ENCODE measurements at places on chromosomes 4 and X. TPM values are rescaled to one million over a fixed set of nuclear protein-coding genes. Genes with fewer than 3 reads are reported as not detected.
A peak's percentile ranks its signal among the peaks of the same experiment; 100 is the strongest.

- peak; percentile 91 for DNase-seq
Measured at GRCh38 chr4:105990933-105991332, 95.7 kb downstream of the NPNT start.

GRCh38 chrX:145484740-145485139 lies 237.4 kb downstream of the SPANXN1 start:
- no peak for DNase-seq

The PCDH7 gene
- 0.93 TPM for total RNA-seq

GRCh38 chrX:130216320-130216719 lies 44.6 kb downstream of the RAB33A start:
- DNase-seq: no peak

GRCh38 chr4:100420571-100420970 lies 97.3 kb downstream of the EMCN start:
- no peak for DNase-seq

DNA sequence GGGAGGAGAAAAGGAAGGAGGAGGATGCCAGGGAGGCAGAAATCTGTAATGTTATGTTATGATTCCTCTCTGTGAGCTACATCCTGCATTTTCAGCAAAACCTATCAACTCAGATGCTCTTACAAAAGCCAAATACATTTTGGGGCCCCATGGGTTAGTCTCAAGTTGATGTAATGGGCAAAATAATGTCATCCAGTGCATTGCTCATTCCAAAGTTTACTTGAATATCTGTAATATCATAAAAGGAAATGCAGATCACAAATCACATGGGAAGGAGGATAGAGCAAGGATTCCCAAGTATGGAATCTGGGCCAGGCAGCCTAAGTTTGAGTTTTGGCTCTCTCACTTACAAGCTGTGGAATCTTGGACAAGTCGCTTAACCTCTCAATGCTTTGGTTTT lies 74.9 kb upstream of the SOD3 start:
- no peak for DNase-seq

DNA sequence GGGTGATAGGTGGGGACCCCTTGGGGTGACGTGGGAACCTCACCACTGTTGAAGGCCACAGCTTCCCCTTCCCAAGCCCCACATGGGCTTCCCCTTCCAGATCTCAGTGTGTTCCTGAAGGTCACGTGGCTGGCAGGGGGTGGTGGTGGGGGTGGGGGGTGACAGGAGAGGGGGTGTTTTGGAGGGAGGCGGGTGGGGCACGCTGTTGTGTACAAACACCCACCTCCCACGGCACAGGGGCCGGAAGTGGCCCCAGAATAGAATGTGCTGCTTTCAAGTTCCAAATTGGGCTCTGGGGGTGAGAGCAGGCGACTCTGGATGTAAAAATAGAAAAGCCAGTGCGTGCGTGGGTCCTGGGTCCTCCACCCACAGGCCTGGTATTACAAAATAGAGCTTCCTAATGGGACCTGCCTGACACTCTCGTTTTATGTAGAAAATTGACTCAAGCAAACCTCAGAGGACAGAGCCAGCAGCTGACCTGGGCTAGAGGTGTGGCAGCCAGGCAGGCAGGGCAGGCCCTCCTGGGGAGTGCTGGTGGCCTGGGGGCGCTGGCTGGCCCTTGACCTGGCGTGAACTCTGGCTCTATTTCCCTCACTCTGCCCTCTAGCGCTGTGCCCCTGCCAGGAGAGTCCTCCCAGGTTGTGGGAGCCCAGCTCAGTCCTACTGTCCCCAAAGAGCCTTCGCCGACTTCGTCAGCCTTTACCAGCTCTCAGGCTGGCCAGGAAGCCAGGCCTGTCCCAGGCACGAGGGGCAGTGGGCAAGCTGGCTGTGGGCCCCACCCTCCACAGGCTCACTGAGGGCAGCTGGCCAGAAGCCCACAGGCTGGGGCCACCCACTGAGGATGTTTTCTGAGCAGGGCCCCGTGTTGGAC lies 5.4 kb upstream of the SH3BP2 start:
- peak; percentile 78 for DNase-seq

The PDCL2 gene
- total RNA-seq: not detected

GRCh38 chr4:91754716-91755115 lies 549.0 kb upstream of the GRID2 start:
- DNase-seq: no peak

DNA sequence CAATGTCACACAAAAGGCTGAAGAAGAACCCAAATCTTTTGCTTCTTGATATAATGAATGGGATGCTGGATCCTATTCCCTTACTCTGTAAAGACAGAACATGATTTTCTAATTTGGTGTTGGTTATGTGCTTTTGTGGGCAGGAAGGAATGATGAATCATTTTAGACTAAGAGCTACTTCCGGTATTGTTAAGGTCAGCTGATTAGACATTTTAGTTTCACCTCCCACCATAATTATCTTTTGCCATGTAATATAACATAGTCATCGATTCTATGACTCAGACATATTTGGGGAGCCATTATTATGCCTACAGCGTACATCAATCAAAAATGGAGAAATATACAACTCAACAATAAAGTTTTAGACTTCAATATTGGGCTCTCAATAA lies 265.3 kb downstream of the ZNF674 start:
- DNase-seq: no peak

- no peak for DNase-seq
Measured at GRCh38 chrX:46803140-46803539, 33.7 kb upstream of the RP2 start.

The NIPAL1 gene
- total RNA-seq: 0.51 TPM

The PLK4 gene
- 0.61 TPM for total RNA-seq

DNA sequence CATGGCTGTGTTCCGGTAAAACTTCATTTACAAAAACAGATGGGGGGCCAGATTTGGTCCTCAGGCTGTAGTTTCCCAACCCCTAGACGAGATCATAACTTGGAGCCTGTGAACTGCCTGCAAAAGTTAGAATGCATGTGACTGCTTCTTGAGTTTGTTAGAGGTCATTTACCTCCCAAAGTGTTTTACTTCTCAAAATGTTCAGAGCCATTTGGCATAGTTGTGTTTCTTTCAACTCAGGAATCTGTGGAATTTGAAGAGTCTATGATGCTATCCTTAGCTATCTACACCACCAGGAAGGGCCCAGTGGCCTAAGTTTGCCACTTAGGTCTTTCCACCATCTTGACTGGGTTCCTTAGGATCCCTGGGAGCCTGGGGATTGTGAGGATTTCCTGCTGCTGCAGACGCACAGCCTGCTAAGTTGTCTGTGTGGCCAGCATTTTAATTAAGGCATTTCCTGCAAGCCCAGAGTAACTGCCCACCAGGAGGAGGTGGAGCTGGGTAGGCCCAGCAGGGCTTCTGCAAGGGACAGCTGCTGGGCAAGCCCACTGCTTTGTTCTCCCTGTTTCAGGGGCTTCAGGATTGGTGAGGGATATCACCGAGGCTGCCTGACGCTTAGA lies 53.1 kb downstream of the CCNI start:
- DNase-seq: no peak

DNA sequence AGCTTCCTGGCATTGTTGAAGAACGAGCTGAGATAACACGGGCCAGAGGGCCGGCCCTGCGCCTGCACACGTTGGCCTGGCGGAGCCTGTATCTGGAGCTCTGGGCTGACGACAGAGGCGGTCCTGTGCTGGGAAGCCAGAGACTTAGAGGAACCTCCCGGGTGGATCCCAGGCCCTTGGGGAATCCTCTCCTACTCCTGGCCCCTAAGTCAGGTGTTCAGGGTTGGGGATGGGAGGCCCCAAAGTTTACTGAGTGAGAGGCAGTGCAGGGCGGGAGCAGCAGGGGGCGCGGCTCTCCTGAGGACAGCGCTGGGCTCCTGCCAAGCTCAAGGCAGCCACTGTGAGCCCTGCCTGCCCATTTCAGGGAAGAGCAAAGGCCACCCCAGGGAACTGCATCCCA lies 2.5 kb upstream of the HTRA3 start:
- no peak for DNase-seq

The FAM9B gene
- total RNA-seq: not detected

The FGF13 gene
- 8.7 TPM for total RNA-seq

GRCh38 chr4:28558895-28559294 lies 1698.3 kb downstream of the STIM2 start:
- DNase-seq: no peak

GRCh38 chr4:2793586-2794485 lies 951 bp downstream of the SH3BP2 start:
- DNase-seq: no peak

- no peak for DNase-seq
Measured at GRCh38 chr4:176470671-176471070, 150.9 kb downstream of the SPCS3 start.

GRCh38 chrX:100649550-100650356 lies 5.8 kb downstream of the SRPX2 start:
- no peak for DNase-seq

DNA sequence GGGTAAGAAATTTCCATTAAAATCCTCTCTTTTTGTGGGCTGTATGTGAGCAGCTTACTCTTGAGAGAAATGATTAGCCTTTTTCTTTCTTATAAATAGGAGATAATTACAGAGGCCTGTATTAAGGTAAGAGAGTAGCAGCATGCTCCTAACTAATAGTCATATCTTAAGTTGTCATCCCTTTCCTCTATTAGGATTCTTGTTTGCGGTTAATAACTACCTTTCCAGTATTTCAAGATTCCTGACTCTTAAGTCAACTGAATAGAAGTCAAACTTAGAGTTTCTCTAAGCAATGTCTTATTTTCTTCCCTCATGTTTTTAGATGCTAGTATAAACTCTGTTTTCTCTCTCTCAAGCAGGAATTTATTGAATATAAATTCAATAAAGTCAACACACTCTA lies 139.9 kb upstream of the GPRIN3 start:
- no peak for DNase-seq

DNA sequence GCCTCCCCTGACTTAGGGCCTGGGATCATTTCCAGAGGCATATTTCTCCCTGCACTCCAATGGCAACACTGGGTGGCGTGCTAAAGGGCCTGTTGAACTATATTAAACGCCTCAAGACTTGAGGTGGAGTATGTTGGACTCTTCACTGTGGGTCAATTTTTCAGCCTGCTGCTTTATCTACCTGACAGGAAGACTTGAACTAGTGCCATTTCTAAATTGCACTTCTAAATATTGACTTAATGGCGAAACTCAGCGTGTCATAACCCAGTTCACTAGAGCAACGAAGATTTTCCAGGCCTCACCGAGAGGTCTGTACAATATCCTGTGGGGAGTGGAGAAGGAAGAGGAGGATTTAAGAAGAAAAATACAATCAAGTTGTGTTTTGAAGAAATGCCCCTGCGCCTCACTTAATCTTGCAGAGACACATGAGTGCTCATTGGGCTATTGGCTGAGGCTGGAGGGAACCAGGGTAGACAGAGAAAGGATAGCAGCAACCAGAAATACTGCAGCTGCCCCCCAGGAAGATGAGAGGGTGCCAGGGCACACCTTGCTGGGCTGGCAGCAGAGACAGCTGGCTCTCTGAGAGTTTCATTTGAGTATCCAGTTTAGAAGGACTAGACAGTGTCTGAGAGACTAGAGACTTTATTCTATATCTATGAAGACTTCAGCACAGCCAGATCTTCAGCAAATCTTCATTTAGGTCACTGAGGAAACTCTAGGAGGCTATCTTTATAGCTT lies 67.4 kb downstream of the ENPP6 start:
- DNase-seq: no peak

- DNase-seq: peak; percentile 60
Measured at GRCh38 chr4:2048831-2049230, 10.3 kb upstream of the NAT8L start.

DNA sequence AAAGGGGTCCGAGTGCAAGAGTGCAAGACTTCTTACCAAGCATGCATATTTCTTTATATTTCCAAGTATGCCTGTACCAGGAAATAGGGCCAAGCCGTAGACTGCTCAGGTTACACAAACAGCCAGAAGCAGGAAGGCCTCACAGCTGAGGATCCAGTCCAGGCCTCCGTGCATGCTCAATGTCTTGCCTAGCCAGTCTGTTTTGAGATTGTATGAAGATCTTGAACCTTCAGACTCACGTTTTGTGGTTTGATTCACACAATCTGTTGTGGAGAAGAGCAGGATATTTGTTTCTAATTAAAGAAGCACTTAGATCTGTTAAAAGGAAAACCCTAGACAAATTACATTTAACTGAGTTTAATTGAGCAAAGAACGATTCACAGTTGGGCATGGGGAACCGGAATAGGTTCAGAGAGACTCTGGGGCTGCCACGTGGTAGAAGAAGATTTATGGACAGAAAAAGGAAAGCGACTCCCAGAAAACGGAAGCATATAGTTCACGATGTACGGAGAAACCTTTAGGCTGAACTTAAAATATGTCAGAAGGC lies 1.2 kb downstream of the MGST2 start:
- DNase-seq: no peak

- no peak for DNase-seq
Measured at GRCh38 chr4:20684852-20685763, 15.2 kb upstream of the PACRGL start.

The UGT2B15 gene
- not detected for total RNA-seq

DNA sequence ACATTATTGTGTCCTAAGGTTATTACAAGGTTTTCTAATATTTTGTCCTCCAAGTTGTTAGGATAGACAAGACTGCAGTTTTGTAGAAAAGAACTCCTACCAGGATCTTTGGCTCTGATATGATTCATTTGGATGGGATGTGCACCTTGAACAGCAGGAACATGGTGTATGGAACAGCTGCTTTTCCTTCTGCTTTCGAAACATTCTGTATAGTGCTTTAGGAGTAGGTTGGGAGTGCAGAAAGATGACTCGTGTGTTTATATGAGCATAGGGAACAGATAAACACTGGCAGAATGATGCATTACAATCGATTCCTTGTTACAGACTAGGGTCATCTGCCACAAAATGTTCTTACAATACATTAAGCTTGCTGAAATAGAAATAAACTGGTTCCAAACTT lies 790.1 kb downstream of the DMD start:
- DNase-seq: no peak

GRCh38 chrX:39445336-39445735 lies 644.1 kb downstream of the MID1IP1 start:
- no peak for DNase-seq

GRCh38 chr4:166519774-166520173 lies 646.7 kb downstream of the TLL1 start:
- DNase-seq: no peak

- no peak for DNase-seq
Measured at GRCh38 chrX:100685997-100686305, 42.0 kb downstream of the SRPX2 start.

The TCEAL5 gene
- total RNA-seq: not detected
